Urinary bladder (tissue), 4 donors: ENCODE measurements at places on chromosomes 2 and 18. TPM values are rescaled to one million over a fixed set of nuclear protein-coding genes. Genes with fewer than 3 reads are reported as not detected.

- DNase-seq = no peak
These were observed 4.6 kb downstream of the SNED1 start for GRCh38 chr2:241003047-241003360.

DNA sequence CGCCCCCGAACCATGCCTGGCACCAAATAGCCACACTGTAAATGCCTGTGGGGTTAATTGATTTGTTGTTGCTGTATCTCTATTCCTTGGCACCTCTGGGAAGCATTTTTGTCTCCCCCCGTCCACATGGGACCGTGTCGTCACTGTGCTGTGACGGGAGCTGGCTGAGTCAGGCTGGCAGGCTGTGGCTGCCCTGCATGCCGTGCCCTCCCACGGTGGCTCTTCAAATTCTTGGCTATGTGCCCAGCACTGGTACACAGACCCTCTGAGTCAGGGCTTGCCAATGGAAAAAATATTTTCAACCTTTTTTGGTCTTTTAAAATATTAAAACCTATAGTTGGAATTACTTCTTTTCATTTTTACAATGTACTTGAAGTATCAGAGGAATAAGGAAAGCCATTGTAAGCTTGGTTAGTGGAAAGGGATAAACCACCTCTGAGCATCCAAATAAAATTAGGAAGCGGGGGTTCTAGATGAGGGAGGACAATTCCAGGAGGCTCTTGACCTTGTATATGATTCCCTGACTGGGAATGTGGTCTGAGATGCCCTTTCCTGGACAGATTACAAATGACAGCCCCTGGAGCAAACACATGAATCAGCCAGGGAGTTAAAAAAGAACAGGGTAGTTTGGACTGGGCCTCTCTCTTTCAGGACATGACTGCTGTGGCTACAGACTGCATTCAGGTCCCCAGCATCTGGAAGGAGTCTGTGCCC is 59.4 kb downstream of the DGKD start:
- DNase-seq = no peak

DNA sequence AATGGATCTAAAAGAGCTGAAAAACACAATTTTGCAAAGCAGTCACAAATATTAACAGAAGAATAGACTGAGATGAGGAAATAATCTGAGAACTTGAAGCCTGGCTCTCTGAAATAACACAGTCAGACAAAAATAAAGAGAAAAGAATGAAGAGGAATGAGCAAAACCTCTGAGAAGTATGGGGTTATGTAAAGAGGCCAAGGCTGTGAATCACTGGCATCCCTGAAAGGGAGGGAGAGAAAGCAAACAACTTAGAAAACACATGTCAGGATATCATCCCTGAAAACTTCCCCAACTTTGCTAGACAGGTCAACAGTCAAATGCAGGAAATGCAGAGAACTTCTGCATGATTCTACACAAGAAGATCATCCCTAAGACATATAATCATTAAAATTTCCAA is 73.5 kb upstream of the LHCGR start:
- no peak for DNase-seq

DNA sequence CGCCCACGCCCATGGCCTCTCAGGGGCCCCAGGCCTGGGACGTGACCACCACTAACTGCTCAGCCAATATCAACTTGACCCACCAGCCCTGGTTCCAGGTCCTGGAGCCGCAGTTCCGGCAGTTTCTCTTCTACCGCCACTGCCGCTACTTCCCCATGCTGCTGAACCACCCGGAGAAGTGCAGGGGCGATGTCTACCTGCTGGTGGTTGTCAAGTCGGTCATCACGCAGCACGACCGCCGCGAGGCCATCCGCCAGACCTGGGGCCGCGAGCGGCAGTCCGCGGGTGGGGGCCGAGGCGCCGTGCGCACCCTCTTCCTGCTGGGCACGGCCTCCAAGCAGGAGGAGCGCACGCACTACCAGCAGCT is 2.4 kb downstream of the B3GNT7 start:
- no peak for DNase-seq

Gene SERPINB4
- not detected for polyA plus RNA-seq

Gene SERPINB7
- polyA plus RNA-seq = not detected

Gene ALS2
- polyA plus RNA-seq = 11.0 TPM

Gene WNT10A
- 1.2 TPM for polyA plus RNA-seq
